ENCODE measurements at places on chromosomes 16 and 17. TPM values are rescaled to one million over a fixed set of nuclear protein-coding genes. Genes with fewer than 3 reads are reported as not detected.

DNA sequence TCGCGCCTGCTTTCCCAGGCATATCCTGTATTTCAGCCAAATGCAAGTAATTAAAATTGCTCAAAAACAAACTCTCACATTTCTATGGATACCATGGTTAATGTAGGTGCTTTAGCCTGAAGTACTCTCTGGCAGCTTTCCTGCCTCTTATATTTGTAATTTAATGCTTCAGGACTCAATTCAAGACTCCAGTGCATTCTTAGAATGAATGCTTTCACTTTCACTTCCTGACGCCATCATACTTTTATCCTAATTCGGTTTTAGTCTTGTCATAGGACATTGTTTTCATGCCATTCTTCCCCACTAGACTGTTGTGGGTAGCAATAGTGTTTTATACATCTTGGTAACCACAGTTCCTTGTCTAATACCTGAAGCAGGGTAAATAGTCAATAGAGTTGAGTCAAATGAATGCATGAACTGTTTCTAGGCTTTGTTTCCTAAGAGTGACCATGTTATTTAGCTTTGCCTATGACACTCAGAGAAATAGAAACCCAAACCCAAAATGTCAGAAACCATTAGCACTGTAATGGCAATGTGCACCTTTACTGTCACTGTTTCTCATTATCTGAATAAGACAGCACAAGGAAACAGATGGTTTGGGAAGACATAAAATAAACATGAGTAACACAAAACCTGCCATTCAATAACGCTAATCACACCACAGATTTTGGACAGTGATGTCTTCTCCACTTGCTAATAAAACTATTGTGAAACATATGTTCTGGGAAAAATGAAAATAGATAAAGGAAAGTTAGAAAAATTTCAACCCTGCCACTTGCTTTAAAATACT is 705.5 kb downstream of the CDH11 start:
- DNase-seq, result no peak

DNA sequence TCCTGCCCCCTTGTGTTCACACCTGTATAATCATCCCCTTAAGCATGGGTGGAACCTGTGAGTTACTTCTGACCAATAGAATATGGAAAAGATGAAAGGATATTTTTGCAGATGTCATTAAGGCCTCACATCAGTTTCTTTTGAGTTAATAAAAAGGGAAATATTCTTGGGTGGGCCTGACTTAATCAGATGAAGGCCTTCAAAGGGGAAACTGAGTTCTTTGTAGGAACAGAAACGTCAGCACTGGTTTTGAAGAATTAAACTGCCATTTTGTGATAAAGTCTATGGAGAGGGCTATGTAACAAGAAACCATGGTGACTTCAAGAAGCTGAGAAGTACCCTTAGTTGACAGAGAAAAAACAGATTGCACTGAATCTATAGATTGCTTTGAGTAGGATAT is 168.7 kb upstream of the CNTNAP4 start:
- DNase-seq, result no peak

- DNase-seq, result no peak
These were observed 204.6 kb downstream of the STX8 start for GRCh38 chr17:9371019-9371418.

DNA sequence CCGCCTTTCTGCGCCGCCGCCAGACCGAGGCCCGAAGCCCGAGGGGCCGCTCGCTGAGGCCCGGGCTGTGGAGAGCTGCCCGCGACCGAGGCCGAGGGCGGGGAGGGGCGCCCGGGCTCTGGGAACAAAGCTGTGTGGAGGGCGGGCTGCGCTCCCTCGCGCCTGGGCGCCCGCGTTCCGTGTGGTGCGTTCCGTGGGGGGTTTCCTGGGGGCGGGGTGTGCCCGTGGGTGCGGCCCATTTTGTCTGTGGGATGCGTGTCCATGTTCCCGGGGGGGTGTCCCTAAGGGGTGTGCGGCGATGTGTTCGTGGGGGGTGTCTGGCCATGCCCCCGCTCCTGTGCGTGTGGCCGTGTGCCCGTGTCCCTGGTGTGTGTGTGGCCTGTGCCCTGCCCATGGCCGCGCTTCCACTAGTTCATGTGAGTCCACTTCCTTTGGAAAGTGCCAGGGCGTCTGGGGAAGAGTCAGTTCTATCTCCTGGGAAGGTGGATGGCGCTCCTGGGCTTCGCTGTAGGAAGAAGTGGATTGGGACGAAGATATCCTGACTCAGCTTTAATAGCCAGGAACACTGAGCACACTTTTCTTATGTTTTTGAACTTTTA is 520 bp downstream of the JPT2 start:
- no peak for DNase-seq

Gene CCDC78
- total RNA-seq, result not detected
